ENCODE measurements at places on chromosomes 2 and 18. TPM values are rescaled to one million over a fixed set of nuclear protein-coding genes. Genes with fewer than 3 reads are reported as not detected.

LONRF2 gene
- total RNA-seq, result 0.06 TPM

DNA sequence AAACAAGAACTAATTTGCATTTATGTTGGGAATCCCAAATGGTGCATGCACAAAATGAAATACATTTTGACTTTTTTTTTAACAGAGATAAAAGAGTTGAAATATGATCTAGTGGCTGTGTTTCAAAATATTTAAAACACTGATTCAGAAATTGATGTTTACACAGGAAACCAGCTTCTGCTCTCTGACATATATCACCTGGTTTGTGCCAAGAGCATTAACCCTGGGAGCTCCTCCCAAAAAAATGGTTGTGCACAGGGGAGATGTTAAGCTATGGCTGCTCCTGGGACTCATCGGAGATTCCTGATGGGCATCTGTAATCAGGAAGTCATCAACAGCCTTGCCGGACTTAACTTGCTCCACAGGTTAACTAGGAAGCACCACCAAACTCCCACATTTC is 65.2 kb upstream of the MAL start:
- H3K4me1 ChIP-seq, result no peaks in the 10 kb centered on the region
- H3K27me3 ChIP-seq, result no peaks in the 10 kb centered on the region
- no peak overlapping the region for H3K27ac ChIP-seq
- no peak for DNase-seq
- no peaks in the 10 kb centered on the region for H3K36me3 ChIP-seq
- no peak overlapping the region for H3K4me3 ChIP-seq

- H3K4me3 ChIP-seq, result no peak overlapping the region
- H3K27ac ChIP-seq, result no peak overlapping the region
- no peak for DNase-seq
- H3K27me3 ChIP-seq, result no peaks in the 10 kb centered on the region
- no peaks in the 10 kb centered on the region for H3K4me1 ChIP-seq
- no peaks in the 10 kb centered on the region for H3K36me3 ChIP-seq
Measured at GRCh38 chr2:176445956-176446355, 176.7 kb downstream of the MTX2 start.

- H3K27ac ChIP-seq, result no peak overlapping the region
- H3K27me3 ChIP-seq, result no peaks in the 10 kb centered on the region
- no peaks in the 10 kb centered on the region for H3K4me1 ChIP-seq
- no peaks in the 10 kb centered on the region for H3K36me3 ChIP-seq
Measured at GRCh38 chr18:11077548-11078187, 71.7 kb downstream of the PIEZO2 start.

- no peaks in the 10 kb centered on the region for H3K36me3 ChIP-seq
- DNase-seq, result no peak
- H3K27ac ChIP-seq, result no peak overlapping the region
Measured at GRCh38 chr2:159497256-159497655, 119.1 kb downstream of the BAZ2B start.

DNA sequence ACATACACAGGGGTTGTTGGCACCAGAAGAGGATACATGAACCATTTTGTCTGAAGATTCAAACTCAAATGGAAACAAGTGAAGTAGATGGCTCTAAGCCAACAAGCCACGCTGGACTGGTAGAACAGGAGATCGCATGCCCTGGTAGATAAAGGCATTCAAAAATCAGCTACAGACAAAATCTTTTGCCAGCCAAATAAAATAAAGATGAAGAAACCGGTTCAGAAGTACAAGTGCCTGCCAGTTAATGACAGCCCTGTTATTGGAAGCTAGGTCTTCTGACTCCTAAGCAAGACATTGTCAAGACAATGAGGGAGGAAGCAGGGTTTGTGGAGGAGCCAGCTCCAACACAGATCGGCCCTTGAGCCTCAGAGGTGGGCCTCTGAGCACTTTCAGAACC is 52.3 kb downstream of the EHD3 start:
- no peak for DNase-seq
- H3K36me3 ChIP-seq, result no peaks in the 10 kb centered on the region
- H3K4me1 ChIP-seq, result no peaks in the 10 kb centered on the region
- H3K27me3 ChIP-seq, result no peaks in the 10 kb centered on the region

STPG4 gene
- 0.58 TPM for total RNA-seq

All from CD4-positive, alpha-beta memory T cell (primary cell).